ENCODE measurements at places on chromosomes 12 and 14.

DNA sequence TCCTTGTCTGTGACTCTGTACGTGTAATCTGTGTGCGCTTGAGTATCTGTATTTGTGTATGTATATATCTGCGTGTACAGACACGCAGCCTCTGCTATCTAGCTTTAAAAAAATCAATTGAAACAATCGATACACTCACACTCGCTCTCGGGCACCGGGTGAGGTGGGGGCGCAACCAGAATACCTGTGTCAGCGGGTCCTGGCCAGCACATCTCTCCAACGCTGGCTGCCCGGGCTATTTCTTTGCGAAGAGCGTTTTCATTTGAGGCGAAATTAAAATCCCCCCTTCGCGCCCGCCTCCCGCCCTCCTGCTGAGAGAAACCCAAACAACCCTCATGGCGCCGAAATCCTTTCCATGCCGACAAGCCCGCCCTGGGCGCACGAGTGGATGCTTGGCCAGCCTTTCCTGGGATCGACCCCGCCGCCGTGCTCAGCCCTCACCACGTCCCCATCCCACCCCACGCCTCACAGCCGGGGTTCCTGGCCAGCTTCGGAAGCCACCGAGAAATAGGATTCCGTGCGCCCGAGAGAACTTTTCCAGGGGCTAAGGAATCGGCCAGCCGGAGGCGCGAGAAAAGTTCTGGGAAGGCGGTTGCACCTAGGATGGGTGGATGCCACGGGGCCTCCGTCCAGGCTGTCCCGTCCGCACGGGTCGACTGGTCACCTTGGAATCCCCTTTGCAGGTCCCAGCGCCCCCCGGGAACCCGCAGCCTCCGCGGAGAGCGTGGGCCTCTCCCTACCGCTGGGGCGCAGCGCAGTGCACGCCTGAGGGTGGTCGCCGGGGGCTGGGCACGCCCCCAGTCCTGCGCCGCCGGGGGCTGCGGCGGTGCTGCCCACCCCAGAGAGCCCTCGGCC lies 1.0 kb downstream of the ZDHHC22 start:
- no peak for DNase-seq

GRCh38 chr12:121949648-121950397 lies 31.4 kb downstream of the CFAP251 start:
- no peak for DNase-seq

- DNase-seq, result no peak
Observed at GRCh38 chr12:99686142-99686541, 38.6 kb downstream of the GARIN6 start.

GRCh38 chr12:79658221-79658620 lies 32.5 kb downstream of the PAWR start:
- no peak for DNase-seq

DNA sequence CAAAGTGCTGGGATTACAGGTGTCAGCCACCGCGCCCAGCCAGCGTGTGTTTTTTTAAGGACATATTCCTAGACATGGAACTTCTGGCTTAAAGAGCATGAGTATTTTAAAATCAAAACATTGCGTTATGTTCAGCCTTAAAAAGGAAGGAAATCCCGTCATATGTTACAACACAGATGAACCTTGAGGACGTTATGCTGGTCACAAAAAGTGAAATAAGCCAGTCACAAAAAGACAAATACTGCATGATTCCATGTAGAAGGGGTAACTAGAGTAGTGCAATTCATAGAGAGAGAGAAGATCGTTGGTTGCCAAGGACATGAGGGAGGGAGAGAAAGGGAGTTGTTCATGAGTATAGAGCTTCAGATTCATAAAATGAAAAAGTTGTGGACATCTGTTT lies 53.9 kb downstream of the ACACB start:
- DNase-seq, result no peak

DNA sequence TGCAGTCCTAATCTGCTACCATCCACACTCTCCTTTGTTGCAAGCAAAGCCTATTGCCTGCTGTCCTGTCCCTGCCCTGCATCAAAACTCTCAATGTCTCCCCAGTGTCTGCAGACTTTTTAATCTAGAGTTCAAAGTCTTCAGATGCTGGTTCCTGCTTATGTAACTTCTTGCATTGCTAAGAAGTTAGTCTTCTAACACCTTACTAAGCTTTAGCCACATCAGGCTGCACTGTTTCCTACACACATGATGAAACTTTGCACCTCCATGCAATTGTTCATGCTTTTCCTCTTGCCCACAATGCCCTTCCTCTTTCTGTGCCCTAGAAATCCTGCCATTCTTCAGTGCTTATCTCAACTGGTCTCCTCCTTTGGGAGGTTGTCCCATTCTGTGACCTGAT lies 16.2 kb upstream of the DICER1 start:
- no peak for DNase-seq

GRCh38 chr12:115135800-115136211 lies 451.8 kb upstream of the TBX3 start:
- DNase-seq, result no peak

GRCh38 chr12:16844875-16845274 lies 238.9 kb upstream of the LMO3 start:
- no peak for DNase-seq

DNA sequence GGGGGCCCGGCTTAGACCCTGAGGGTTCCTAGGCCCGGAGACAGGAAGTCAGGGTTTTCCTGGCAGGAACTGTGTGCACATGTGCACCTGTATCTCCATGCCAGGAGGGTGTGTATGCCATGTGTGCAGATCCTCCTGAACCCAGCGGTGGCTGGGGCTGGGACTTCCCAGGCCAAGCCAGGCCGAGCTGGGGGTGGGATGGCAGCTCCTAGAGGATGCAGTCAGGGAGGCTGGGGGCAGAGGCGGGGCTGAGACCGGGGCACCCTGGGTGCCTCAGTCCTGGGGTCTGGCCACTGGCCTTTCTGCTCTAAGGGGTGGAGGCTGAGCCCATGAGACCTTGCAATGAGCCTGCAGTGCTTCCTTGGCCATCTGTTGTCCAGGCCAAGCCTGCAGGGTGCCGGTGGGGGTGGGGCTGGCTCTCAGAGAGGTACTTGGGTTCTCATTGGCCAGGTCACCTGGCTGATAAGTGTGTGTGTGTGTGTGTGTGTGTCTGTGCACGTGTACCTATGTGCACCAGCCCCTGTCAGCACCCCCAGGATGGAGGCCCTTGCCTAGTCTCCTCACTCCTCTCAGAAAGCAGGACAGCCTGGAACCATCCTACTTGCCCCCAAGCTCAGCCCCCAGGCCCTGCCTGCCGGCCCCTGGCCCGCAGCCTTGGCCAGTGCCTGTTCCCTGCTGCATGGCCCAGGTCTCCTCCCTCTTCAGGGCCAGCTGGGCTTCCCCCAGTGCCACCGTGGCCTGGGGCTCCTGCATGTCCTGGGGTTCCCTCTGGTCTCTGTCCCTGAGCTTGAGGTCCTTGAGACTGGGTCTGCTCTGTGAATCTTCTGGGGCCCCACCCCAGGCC lies 10.6 kb upstream of the TNFAIP2 start:
- no peak for DNase-seq

DNA sequence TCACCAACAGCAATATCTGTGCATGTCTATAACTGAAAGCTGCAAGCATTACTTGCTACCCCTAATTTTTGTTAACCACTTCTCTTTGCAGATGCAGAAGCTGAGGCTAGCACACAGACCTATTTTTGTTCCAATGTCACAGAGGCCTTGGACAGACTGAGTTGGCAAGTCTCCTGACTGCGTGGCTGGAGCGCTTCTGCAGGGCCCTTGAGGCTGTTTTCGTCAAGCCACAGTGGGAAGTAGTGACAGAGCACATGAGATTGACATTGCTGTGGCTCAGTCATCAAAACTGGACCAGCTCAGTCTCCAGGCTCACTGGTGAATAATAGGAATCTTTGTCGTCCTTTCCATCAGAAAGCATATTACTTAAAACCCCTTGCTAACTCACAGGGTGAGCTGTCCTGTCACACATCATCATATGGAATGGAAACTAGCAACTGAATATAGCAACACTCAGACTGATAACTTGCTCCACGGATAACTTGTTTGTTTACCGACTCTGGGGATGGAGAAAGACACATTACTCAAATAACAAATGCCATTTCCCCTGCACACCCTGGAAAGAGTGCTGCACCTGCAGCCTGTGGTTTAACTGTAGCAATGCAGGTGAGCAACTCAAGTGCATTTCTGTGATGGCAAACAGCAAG lies 43.6 kb upstream of the DDX11 start:
- DNase-seq, result no peak

GRCh38 chr14:69399750-69400149 lies 1.3 kb downstream of the SLC39A9 start:
- no peak for DNase-seq

DNA sequence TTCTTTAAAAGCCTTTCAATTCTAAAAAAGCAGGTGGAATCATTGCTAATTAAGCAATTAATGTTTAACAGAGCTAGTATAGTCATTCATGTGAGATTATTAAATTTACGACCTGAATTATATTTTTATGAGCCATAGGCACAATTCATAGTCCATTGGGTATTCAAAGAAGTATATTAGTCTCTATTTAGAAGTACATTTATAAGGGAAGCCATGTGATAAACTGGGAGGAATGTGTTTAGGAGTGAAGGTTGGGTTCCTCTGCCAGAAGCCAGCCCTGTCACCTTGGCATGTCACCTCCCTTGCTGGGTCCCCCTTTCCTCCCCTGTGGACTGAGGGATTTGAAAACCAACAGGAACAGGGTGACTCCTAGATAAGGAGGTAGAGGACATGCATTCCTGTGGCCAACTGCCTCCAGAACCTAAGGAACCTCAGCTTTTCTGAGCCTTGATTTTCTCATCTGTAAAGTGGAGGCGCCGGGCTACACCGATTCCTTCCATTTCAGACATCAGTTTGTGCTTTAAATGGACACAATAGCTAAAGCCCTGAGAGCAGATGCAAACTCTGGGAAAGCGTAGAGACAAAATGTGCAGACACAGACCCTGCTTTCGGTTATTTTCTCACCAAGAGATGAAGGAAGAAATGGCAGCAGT lies 5.4 kb upstream of the KRT2 start:
- no peak for DNase-seq

All from stimulated activated CD4-positive, alpha-beta T cell treated with anti-CD3 and anti-CD28 coated beads, Interleukin-15, amount 100 ng/mL, for 1 hour (primary cell).